ENCODE measurements at places on chromosomes 16 and 17. TPM values are rescaled to one million over a fixed set of nuclear protein-coding genes. Genes with fewer than 3 reads are reported as not detected.

- peak; percentile 57 for DNase-seq
Measured at GRCh38 chr16:29148131-29148691, 163.4 kb downstream of the LAT start.

- no peak for DNase-seq
Measured at GRCh38 chr16:85266857-85267256, 154.6 kb upstream of the CIBAR2 start.

GRCh38 chr17:55090079-55090492, 121.5 kb downstream of the STXBP4 start:
- DNase-seq = no peak

DNA sequence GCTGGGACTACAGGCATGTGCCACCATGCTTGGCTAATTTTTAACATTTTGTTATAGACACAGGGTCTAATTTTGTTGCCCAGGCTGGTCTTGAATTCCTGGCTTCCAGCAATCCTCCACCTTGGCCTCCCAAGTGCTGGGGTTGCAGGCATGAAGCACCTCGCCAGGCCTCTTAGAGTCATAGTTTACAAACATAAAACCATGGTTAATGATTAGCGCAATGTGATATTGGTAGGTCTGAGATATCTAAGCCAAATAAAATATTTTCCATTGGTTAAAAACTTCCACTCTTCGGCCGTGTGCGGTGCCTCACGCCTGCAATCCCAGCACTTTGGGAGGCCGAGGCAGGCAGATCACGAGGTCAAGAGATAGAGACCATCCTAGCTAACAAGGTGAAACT, 16.6 kb downstream of the TXNDC11 start:
- DNase-seq = no peak

DNA sequence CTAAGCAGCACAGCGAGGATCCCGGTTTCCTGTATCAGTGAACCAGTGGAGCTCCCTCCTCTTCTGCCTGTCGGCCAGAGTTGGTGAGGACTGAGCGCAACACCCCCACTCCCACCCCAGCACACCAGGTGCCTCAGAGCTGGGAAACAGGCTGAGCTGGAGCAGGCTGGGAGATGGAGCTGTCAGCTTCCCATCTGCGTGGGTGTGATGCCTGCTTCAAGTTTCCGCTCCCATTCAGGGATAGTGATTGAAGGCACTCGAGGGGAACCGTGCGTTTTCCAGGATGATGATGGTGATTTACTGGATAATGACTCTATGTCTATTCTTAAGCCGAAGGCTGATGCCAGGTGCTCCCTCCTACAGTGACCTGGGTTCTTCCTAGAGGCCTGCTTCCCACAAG, 144.5 kb downstream of the TMEM132E start:
- no peak for DNase-seq

GRCh38 chr16:52634528-52634927, 87.6 kb upstream of the TOX3 start:
- no peak for DNase-seq

DNA sequence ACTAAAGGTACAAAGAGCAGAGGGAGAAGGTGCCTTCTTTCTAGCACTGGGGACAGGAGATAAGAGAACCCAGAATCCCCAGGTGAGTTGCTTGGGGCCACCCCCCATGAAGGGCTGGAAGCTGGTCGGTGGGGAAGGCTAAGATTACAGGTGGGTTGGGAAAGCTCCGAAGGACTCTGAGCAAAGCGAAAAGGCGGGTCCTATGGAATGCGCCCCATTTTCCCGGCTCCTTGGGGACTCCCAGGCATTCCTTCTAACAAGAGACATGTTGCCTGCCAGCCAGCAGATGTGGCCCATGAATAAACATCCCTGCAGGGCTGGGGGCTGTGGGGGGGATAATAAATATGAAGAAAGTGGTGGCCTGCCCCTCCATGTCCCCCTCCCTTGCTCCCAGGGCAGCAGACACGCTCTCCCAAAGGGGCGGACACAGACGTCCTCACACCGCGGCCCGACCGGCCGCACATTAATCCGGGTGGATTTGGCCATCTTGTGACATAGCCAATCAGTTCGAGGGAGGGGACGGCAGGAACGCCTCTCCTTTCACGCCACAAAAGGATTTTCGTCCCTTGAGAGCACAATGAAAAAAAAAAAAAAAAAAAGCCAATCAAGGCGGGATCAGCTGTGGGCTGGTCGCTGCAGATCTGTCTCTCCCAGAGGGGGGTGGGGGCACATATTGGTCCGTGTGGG, 98.5 kb downstream of the SOX9 start:
- DNase-seq = no peak

DNA sequence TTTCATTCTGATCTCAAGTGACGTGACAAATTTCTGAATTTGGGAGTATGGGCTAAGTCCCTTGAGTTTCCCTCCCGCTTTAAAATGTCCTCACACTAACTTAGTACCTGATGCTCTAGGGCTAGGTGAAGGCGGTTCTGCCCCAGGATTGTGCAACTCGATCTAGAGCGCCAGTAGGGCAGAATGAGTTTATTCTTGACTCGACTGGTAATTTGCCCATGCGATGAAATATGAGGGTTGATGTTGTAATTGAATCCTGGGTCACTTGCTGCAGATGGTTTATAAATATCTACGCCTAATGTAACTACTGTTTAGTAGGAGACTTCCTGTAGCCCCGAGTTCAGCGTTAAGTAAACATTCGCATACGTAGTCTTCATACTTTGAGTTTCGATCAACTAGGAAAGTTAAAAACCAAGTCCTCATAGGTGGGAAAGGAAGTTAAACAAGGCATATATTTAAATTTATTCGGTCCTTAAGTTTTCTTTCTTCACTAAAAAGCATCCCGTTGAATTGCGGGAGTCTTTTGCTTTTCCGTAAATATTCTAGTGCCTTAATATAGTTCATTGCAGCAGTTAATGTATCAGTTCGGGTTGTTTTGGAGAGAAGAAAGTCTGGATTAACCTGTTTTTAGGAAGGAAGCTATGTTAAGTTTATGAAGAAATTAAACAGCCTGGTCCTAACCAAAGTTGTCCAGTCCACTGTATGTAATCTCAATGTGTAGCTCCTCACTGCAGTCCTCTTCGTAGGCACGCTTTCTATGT, 1.6 kb downstream of the CTCF start:
- DNase-seq = no peak

DNA sequence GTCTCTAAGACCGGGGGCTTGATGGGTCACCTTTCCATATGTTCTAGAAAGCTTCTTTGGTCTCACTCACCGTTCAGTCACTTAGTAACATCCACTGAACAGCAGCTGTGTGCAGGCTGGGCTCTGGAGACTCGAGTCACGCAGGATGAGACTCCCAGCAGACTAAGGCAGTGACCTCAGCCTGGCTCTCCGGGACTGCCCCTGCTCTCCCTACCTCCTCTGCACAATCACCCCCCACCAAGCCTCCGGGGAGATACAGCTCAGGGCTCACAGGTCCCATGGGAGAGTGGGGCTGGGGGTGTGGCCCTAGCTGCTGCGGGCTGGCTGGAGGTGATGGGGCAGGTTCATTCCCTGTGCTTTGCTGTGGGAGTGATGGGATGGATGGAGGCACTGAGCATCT, 14.1 kb downstream of the FLYWCH2 start:
- no peak for DNase-seq

DNA sequence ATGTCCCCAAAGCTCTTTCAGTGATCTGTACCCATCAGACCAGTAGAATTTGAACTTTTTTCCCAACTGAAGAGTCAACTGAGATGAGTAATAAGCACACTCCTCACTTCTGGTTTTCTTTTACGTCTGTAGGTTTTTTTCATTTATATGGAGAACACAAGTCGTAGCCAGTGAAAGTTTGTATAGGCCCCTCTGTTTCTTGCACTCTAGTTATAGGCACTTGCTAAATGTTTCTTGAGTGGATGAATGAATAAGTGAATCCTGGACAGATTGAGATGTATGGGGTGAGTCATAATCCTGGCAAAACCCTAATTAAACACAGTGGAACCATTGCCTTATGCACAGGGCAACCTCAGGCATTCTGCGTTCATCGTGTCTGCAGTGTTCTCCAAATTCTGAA, 193.7 kb upstream of the TBX2 start:
- no peak for DNase-seq

DNA sequence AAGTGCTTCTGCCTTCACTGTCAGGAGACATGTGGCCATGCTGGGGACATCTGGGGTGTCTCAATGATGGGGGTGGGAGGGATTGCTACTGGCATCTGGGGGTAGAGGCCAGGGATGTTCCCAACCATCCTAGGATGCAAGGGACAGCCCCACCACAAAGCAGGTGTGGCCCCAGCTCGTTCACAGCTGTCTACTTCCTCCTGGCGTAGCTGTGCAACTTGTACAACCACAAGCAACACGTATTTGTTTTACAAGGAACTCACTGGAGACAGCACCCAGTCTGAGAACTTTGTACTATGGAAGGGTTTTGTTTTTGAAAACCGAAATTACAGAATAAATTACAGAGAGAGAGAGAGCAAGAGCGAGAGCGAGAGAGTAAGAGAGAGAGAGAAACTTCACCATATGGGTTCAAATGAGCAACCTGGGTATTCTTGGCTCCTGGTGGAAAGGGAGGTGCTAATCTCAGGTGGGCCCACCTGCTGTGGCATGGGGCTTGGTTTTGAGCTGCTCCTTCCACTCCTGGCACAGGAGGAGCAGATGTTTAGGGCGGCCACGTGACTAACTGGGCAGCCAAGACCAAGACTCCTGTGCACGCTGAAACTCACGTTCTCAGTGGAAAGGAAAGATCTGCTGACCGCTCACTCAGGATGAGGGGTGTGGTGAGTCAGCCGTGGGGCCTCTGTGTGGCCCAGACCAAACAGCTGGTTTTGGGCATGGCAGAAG, 17.5 kb upstream of the TNFRSF13B start:
- peak; percentile 62 for DNase-seq

DNA sequence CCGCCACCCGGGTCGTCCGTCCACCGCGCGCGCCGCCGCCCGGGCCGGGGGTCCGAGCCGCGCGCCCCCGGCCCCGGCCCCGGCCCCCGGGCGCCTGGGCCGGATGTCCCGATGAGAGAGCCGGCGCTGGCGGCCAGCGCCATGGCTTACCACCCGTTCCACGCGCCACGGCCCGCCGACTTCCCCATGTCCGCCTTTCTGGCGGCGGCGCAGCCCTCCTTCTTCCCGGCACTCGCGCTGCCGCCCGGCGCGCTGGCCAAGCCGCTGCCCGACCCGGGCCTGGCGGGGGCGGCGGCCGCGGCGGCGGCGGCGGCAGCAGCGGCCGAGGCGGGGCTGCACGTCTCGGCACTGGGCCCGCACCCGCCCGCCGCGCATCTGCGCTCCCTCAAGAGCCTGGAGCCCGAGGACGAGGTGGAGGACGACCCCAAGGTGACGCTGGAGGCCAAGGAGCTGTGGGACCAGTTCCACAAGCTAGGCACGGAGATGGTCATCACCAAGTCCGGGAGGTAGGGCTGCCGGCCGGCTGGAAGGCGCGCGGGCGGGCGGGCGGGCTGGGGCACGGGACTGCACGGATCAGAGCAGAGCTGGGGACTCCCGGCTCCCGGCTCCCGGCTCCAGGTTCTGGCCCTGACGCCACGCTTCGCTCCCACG, 548 bp downstream of the TBX2 start:
- no peak for DNase-seq

DNA sequence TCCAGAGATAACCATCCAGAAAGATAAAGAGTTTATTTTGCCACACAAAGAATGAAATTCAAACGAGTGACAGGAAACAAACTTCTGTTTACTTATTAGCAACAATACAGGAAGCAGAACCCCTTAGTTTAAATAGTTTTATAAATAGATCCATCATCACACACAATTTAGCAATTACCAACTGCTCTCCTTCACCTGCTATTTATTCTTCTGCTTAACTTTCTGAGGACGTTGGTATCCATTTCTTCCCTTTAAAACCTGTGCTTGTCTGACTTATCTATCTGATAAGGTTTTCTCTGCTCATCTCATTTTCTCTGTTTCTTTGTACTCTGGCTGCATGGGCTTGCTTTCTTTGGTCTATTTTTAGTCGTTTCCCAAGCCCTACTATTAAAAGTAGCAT, 4.3 kb upstream of the ADAMTS18 start:
- no peak for DNase-seq

DNA sequence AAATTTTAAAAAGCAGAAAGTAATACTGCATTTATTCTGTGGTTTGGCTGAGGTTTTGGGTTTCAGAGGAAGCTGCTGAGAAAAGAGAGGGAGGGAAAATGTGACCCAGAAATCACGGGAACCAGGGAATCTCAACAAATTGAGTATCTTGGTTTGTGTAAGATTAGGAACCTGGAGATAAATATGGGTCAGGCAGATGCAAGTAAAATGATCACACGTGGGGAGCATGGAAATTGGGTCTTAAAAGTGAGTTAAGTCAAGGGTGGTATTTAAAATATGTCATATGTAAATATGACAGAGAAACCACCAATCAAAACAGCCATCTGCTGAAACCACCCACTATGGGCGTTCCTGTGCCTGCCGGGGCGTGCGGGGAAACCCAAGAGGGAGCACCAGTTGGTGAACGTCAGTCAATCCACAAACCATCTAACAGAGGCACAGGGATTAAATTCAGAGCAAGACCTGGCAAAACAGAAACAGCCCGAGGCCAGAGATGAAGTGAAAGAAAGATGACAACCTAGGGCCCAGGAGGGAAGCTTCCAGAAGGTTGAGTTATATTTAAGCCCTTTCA, 33.4 kb downstream of the CDH13 start:
- DNase-seq = no peak

The ATP2C2 gene
- total RNA-seq = 0.10 TPM

The CSH1 gene
- total RNA-seq = not detected

The PRAC2 gene
- not detected for total RNA-seq

The HERPUD1 gene
- 106 TPM for total RNA-seq

The C16orf92 gene
- not detected for total RNA-seq

The MYH8 gene
- not detected for total RNA-seq

The TNFRSF17 gene
- not detected for total RNA-seq

The TPPP3 gene
- 8.2 TPM for total RNA-seq

The PIRT gene
- not detected for total RNA-seq

Data from posterior vena cava (tissue), 2 donors.